Hematopoietic multipotent progenitor cell (in vitro differentiated cells): ENCODE measurements at places on chromosomes 7 and 10.

GRCh38 chr7:26584326-26584725, 280.1 kb downstream of the SKAP2 start:
- DNase-seq = no peak

- DNase-seq = no peak
Observed at GRCh38 chr7:6277476-6277875, 5.1 kb upstream of the CYTH3 start.

GRCh38 chr10:26217396-26218086, 967 bp downstream of the GAD2 start:
- DNase-seq = peak; percentile 28

- no peak for DNase-seq
Observed at GRCh38 chr7:47649919-47650318, 68.0 kb upstream of the TNS3 start.

DNA sequence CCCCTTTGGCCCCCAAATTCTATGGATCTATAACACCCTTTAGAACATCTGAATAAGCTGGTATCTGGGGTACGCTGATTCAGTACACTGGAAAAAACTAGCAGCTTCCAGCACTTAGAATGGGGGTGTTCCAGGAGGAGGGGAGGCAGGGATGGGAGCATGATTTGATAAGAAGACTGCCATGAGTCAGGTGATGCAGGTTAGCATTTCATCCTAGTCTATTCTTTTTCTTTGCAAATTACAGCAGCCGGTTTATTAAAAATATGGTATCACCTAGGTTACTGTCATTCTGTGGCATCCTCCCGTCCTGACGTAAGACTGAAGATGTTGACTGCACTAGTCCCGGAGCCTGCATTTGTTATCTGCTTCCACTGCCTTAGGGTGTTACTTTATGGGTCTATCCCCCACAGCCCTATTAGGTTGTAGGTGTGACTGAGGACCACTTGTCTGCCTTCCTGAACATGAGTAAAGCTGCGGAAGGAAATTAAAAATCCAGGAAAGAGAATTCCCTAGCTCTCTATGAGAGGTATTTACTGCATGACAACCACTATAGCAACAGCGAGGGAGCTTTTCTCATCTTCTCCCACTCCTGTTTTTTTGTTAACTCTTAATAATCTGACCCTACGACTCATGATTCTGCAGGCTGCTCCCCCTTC, 1.9 kb downstream of the HTR5A start:
- DNase-seq = no peak

GRCh38 chr7:15042285-15043065, 139.9 kb upstream of the DGKB start:
- no peak for DNase-seq

DNA sequence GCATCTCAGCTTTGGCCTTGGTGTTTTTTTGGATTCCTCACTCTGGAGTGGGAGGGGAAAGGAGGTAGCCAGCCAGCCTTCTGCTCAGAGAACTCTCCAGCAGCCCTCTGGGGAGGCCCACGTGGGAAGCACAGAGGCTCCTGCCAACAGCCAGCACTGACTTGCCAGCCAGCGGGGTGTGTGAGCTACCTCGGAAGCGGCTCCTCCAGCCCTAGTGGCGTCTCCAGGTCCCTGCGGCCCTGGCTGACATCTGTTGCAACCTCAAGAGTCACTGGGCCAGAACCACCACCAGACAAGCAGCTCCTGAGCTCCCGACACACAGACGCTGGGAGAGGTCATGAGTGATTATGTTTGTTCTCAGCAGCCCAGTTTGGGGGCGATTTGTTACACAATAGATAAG, 180.2 kb upstream of the FZD8 start:
- no peak for DNase-seq

GRCh38 chr10:116826803-116827202, 22.5 kb upstream of the ENO4 start:
- DNase-seq = no peak

DNA sequence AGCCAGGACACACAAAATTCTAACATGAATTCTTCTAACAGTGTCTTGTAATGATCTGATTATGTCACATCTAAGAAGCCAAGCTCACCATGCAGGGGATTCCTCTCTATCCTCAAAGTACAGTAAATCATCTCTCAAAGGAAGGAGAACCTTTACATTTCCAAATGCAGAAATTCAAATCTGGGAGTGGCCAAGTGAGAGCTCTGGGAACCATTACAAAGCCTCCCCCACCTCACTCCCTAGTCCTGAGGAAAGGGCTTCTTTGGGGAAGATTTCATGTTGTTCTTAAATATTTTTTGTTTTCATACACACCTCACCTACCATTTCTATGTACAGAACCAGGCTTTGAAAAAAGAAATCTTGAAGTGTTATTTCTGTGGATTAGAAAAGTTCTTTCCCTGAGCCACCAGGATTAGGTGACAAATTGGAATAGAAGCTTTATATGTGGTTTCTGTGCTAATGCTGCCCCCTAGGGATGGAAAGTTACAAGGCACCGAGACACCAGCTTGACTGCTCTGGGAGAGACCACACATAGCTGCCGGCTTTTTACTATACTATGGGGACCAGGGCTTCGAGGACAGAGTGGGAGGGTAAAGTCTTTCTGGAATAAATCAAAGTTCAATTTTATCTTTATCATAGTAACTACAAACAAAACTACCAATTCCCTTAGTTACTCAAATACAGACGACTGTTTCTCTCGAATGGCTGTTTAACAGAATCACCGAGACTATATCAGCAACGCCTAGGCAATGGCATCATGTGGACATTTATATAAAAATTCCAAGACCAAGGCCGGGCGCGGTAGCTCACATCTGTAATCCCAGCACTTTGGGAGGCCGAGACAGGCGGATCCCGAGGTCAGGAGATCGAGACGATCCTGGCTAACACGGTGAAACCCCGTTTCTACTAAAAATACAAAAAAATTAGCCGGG, 116.1 kb downstream of the RNF216 start:
- DNase-seq = peak; percentile 41

DNA sequence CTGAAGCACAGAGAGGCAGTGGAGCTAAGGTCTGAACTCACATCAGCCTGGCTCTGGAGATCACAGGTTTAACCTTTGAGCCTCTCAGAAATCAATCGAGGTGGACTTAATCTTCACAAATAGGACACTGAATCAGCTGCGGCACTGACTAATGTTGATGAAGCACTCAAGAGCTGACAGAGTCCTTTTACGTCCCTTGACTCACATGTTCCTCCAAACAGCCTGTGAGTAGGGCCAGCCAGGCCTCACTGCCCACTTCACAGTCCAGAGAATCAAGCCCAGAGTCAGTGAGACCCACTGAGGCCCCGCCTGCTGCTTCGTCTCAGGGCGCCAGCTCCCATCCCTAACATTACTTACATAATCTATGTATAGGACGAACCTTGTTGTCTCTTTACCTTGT, 63.1 kb downstream of the TNS3 start:
- DNase-seq = no peak

GRCh38 chr10:4568731-4569130, 257.3 kb upstream of the AKR1E2 start:
- DNase-seq = no peak

DNA sequence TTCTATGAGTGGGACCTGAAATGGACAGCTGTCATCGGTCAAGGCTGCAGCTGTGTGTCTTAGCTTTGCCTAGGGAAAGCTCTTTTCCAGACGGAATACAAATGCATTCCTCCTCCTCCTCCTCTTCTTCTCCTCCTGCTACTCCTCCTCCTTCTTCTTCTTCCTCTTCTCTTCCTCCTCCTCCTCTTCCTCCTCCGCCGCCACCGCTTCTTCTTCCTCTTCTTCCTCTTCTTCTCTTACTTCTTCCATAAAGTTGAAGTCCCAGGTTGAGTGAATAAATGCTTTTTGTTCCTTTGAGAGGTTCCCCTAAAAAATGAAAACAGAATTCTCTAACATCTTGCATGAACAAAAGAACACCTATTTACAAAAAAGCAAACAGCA, 28.7 kb downstream of the KLF6 start:
- no peak for DNase-seq

- DNase-seq = no peak
Observed at GRCh38 chr10:122445904-122446303, 8.5 kb upstream of the ARMS2 start.

DNA sequence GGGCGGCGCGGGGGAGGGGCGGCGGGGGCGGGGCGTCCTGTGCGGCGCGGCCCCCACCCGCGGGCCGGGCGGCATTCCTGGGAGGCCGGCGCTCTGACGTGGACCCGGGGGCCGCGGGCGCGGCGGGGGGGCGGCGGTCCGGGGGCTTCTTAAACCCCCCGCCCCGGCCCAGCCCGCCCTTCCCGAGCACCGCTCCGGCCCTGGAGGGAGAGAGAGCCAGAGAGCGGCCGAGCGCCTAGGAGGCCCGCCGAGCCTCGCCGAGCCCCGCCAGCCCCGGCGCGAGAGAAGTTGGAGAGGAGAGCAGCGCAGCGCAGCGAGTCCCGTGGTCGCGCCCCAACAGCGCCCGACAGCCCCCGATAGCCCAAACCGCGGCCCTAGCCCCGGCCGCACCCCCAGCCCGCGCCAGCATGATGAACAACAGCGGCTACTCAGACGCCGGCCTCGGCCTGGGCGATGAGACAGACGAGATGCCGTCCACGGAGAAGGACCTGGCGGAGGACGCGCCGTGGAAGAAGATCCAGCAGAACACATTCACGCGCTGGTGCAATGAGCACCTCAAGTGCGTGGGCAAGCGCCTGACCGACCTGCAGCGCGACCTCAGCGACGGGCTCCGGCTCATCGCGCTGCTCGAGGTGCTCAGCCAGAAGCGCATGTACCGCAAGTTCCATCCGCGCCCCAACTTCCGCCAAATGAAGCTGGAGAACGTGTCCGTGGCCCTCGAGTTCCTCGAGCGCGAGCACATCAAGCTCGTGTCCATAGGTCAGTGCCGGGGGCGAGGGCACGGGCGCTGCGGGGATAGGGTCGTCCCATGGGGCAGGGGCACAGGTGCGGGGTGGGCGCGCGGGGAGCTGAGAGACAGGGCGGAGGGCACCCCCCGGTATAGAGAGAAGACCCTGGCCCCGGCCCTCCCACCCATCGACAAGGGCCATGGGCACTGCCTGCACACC, at the start of gene FLNC:
Gene FLNC (plus strand): TSS at position 176 of the 947 bp plus-strand sequence. CDS start 232 bp downstream, at position 408.
- peak; percentile 13 for DNase-seq

DNA sequence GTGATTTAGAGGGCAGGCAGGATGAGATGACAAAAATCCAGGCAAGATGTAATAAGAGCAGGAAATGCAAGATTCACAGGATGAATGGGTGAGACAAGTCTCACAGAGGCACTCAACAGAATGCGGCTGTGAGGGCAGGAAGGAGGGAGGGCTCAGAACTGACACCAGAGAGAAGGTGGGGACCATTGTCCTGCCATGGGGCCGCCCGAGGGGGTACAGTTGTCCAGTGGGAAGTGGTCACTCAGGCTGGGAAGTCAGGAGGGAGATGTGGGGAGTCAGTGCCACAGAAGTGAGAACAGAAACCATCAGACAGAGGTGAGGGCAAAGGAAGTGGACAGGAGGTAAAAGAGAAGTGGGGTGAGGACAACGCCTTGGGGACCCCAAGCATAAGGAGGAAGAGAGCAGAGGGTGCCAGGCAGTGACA, 8.9 kb downstream of the HIP1 start:
- no peak for DNase-seq

DNA sequence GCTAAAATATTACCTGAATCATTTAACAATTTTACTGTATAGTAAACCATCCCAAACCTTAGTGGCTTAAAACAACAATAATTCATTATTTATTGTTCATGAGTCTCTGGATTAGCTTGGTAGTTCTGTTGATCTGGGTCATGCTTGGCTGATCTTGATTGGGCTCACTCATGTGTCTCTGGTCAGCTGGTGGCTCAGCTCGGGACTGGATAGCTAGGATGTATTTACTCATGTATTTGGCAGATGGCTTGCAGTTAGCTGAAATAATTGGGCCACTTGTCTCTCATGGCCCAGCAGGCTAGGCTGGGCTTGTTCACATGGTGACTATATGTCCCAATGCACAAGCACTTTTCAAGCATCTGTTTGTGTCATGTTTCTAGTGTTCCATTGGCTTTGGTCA, 262.8 kb downstream of the BBS9 start:
- no peak for DNase-seq
